NCI-H2081 treated with DMSO at 0.1 percent for 48 hours (cell line): ENCODE measurements at places on chromosomes 2 and 18.

DNA sequence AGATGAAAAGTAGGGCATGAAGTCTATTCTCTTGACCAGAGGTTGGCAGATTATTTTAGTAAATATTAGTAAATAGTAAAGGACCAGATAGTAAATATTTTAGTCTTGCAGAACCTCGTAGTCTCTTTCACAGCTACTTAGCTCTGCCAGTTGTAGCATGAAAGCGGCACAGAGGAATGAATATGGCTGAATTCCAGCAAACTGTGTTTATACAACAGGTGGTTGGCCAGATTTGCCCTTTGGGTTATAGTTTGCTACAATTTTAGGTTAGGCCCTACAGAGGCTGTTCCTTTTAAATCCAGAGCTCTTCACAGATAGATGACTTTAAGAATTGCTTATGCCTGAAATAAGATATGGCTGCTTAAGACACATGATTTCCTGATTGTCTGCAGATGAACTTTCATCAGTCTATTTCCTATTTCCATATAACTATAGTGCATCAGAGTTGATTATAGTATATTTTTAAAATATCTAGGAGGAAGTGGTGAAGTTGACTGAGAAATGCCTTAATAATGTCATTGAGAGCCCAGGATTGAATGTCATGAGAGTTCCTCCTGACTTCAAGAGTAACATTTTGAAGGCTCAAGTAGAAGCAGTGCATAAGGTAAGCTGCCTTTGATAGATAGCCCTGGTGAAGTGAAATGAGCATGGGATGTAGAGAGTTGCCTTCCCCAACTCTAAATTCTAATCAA, 80.5 kb downstream of the TMEM185B start:
- DNase-seq: no peak

GRCh38 chr2:206438196-206438724, 5.1 kb upstream of the ADAM23 start:
- DNase-seq: no peak

GRCh38 chr2:127818794-127819425, 7.9 kb upstream of the WDR33 start:
- no peak for DNase-seq

DNA sequence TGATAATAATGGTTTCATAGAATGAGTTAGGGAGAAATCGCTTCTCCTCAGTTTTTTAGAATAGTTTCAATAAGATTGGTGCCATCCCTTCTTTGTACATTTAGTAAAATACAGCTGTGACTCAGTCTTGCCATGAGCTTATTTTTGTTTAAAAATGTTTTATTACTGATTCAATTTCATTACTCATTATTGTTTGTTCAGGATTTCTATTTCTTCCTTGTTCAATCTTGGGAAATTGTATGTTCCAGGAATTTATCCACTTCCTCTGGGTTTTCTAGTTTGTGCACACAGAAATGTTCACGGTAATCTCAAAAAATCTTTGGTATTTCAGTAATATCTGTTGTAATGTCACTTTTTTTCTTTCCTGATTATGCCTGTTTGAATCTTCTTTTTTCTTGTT, 371.5 kb upstream of the SETBP1 start:
- DNase-seq: no peak

DNA sequence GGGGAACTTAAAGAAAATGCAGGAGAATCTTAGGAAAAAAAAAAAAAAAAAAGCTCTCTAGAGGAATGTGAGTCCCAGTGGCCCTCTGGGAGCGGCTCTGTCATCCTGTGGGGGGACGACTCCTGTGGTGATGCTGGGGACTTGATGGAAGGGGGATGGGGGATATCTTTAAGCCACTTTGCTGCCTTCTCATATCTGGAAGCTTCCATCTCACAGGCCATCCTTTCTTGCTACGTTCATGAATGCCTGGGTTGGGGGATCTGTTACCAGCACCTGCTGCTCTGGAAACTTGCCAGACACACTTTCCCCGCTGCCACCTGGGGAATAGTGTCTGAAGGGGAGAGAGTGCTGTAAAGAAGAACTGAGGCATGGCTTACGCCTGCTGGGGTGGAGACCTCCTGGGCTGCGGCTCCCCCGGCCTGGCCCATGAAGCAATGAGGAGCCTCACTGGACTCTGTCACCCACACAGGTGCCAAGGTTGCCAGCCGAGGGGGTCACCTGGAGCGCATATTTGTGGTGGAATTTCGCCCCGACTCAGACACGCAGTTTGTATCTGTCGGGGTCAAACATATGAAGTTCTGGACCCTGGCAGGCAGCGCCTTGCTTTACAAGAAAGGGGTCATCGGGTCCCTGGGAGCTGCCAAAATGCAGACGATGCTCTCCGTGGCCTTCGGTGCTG, 92.8 kb downstream of the RTN4 start:
- DNase-seq: no peak

GRCh38 chr18:8802017-8802672, 96.8 kb downstream of the MTCL1 start:
- no peak for DNase-seq

DNA sequence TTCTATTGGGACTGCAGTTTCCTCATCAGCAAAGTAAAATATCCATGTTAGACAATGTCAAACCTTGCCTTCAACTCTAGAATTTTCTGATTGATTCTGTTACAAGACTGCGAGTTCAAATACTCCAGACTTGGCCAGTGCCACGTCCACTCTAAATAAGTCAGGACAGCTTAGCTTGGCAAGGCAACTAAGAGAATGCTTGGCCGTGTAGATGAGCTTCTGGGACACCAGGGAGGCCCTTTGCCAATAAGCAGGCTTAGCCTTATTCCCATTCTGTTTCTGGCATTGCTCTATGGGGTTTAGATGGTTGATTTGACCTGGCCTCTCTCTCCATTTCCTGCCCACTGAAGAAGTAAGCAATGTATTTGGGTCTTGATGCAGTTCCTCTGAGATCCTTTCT, 218.1 kb upstream of the SIX2 start:
- DNase-seq: no peak

GRCh38 chr2:146814971-146815370, 1029.9 kb upstream of the ACVR2A start:
- no peak for DNase-seq

GRCh38 chr2:95004711-95005110, 20.8 kb upstream of the MAL start:
- DNase-seq: no peak

- DNase-seq: no peak
Observed at GRCh38 chr2:218145124-218145523, 19.3 kb downstream of the CXCR2 start.

DNA sequence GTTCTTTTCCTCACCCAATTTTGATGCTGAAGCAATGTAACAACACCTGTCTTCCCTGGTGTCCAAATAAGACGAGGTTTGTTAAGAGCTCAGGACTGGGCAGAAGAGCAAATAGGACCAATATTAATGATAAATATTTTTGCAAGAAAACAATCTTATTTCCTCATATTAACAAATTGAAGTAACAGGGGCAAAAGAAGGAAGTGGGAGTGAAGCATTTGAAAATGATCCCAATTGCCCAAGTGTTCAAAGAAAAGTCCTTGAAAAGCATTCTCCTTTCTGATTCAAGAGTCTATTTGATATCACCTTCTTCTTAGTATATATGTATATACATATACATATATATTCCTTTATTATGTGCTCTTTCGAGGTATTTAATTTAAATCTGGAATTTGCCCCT, 418.8 kb downstream of the ARHGAP15 start:
- no peak for DNase-seq

DNA sequence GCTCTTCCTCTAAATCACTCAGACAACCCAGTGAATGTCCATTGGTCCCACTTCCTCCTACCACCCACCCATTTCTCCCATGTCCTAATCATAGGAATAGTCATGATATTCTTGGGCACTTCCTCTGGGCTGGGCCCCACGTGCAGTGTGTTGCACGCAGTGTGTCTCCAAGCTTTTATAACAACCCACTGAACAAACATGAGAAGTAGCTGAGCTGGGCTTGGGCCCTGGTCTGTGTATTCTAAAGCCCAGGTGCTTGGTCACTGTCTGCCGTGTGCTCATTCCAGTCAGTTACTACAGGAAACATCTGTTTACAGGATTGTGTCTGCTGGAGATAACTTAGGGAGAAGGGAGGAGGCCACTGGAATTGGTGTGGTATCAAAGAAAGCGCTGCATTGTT, 64.2 kb upstream of the THOC1 start:
- no peak for DNase-seq

- DNase-seq: no peak
Observed at GRCh38 chr2:147441182-147441581, 403.6 kb upstream of the ACVR2A start.

- no peak for DNase-seq
Observed at GRCh38 chr2:85724731-85725181, 29.0 kb upstream of the ATOH8 start.

DNA sequence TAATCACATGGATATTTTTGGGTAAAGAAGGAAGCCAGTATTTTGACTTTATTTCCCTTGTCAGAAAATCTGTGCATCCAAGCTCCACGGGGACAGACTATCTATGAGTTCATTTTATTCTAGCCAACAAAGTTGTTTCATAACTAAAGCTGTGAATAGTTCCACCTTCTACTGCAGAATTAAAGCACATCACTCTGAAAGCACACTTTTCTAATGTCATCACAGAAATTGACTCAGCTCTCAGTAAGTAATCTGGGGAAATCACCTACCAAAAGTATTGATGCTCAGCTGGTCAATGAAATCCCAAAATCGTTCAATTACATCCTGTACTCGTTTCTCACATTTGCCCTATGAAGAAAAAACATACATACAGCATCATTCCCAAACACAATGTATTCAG, 19.1 kb downstream of the IAH1 start:
- no peak for DNase-seq
